ENCODE measurements at places on chromosomes 2 and 18.

DNA sequence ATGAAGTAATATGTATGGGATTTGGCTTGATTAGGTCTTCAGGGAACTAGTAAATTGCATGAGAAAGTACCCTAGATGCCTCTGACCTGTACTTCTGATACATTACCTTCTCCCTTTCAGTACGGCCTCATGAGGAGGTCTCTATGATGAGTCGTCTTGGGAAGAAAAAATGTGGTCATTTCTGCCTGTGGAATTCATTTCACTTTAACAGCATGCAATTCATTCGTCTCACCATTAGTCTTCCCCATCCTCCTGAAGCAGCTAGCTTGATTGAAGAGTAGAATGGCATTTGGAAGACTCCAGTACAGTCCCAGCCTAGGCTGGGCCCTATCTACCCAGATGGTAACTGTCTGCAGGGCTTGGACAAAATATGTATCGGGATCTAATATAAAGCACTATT is 52.2 kb downstream of the TMX3 start:
- no peak for DNase-seq

GRCh38 chr2:158297120-158297519 is 159.4 kb downstream of the CCDC148 start:
- no peak for DNase-seq

DNA sequence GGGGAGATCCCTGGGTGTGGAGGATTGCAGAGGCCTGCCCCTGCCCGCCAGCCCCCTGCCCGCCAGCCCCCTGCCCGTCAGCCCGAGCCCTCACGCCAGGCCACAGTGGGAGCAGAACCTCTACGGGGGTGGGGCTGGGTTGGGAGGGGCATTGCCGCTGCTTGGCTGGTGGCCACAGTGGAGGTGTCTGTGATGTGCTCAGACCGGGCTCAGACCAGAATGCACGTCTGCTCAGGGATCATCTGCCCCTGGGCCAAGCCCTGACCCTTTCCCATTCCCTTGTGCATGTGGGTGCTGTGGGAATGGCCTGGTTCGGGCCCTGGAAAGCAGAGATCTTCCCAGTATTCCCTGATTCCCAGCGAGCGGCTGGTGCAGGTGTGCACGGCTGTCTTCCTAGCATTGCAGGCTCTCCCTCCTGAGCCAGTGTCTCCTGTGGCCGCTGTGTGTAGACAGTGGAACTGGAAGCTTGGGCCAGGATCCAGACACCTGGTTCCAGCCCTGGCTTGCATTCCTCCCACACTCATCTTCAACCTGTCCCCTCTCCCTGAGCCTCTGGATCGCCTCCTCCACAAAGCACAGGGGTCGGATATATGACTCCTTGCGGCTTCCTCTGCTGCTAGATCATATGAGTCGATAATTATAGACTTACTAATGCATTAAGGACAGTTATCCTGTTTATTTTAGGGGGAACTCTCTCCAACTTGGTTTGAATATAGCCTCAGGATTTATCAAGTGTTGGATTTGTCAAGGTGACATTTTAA is 161.6 kb downstream of the LDLRAD4 start:
- DNase-seq = no peak

DNA sequence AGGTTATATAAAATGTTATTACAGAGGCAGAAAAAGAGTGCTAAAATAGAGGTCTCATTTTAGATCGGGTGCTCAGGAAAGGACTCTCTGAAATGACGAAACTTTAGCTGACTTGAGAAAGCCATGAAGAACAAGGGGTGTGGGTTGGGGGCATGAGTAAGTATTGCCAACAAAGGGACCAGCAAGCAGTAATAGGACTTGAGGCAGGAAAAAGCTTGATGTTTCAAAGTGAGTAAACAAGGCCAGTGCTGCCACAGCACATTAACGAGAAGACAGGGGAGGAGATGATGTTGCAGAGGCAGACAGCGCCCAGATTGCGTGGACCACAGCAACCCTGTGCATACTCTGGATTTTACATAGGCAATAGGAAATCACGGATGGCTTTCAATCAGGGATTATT is 318.8 kb downstream of the ZEB2 start:
- DNase-seq = no peak

GRCh38 chr2:215554689-215555498 is 119.0 kb upstream of the FN1 start:
- DNase-seq = no peak

GRCh38 chr2:141522048-141522447 is 608.8 kb downstream of the LRP1B start:
- DNase-seq = no peak

DNA sequence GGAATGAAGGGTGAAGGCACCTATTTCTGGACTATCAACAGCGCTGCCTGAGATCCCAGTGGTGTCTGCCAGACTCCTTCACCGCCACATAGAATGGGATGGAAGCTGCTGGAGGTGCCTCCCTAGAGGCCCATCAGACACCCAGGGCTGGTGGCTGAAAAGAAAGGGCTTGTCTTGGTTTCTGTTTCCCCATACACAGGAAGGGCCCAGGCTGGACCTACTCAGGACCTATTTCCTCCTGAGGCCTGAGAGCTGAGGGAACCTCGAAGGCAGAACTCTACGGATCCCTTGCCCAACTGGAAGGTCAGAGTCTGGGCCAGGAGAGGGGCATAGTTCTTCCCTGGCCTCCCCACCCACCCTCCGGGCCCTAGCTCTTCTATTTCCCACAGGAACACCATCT is 2.9 kb upstream of the CLEC4F start:
- no peak for DNase-seq

DNA sequence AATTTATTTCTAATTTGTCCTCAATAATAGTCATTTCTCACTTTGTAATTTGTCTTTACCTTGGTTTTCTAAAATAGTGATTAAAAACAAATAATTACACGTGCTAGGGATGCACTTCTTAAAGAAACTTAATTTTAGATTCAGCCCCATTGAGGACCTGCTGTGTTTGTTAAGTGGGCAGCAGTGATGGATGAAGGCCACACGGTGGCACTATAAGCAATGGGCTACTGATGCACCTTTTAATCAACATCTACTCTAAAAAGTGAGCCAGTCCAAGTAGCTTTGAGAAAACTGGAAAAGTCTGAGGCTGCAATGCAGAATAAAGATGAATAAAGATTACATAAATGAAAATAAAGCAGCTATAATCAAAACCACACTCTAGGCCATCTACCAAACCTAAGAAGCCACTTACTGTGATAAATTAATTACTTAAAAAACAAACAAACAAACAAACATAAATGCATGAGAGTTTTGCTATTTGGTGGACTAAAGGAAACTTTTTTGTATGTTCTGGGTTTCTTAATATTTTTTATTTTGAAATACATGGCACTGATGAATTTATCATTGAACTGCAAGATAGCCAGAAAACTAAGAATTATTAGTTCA is 89.3 kb downstream of the PDE11A start:
- no peak for DNase-seq

DNA sequence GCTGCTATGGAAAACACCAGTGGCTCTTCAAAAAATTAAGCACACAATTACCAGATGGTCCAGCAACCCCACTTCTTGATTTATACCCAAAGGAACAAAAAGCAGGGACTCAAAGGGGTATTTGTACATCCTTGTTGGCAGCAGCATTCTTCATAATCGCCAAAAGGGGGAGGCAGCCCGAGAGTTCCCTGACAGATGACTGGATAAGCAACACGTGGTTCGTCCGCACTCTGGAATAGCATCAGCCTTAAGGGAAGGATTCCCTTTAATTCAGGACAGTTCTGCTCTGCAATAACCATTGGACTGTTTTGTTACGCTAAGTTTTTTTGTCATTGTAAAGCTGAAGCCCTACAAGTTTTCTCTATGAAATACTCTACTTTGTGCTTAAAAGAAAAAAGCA is 76.7 kb upstream of the TWIST2 start:
- DNase-seq = no peak

GRCh38 chr2:220053919-220054318 is 426.5 kb downstream of the SLC4A3 start:
- no peak for DNase-seq

DNA sequence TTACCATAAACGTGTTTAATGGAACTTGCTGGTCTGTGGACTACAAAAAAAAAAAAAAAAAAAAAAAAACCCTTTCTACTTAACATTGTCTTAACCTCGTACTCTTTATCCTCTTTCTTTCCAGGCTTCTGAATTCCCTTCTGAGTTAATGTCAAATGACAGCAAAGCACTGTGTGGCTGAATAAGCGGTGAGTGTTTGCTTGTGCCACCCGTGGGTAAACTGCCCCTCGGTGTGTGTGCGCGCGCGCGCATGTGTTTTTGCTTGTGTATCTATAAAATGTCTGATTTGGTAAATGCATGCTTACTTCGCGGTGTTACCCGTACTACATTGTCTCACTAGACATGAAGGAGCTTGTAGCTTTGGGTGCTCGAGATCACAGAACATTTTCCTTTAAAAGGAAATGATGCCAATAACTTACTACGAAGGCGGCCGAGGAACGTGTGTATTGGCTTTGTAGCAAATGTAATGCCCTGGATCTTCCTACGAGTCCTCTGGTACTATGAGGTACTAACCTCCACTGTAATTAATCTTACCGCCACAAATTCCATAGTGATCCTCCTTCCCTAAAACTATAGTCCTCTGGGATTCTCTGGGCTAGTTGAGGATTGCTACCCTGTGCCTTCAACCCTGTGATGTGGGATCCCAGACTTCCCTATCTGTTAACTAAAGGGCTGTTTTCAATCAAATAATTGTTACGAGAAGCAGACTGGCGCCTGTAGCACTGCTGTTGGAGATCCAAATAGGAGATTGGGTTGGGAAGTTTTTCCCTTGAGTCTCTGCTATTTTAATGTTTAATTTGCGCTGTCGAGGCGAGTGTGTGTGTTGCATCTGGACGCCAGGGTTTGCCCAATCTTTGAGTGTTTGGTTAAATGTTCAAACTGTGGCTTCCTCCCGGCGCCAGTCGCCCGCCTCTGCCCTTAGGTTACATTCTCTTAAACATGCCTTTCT is 1.1 kb downstream of the ID2 start:
- DNase-seq = peak; percentile 20

DNA sequence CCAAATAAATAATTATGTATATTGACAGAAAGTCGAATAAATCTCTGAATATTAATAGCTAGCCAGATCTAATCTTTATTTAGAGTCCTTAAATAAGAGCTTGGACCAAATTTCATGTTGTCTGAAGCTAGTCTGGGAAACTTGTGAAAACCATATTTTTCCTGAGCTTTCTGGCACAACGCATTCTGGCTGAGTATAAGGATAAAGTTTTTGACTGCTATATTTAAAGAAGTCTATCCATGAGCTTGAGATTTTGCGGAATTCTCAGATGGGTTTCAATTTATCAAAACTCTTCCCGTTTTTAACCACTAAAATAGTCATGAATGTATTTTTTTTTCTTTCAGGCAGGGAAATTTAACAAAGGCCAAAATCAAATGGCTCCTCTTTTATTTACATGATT is 23.8 kb downstream of the FAP start:
- DNase-seq = no peak

GRCh38 chr2:47607680-47608061 is 175.3 kb upstream of the MSH6 start:
- DNase-seq = no peak

DNA sequence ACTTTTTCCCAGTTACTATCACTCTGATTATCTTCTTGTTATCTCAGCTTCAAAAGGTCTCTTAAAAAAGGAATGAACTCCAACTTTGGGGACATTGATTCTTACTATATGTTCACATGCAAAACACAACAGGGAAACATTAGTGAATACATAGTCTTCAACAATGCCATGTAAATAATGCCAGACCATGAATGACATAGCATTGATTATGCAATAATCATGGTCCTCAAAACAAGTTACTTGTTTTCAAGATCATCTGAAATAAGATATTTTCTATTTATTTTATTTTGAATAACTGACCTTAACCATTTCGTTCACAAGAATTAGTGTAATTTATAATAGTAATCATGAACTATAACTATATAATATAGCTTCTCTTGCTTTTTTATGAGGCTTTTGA is 902.3 kb downstream of the MBD2 start:
- no peak for DNase-seq

DNA sequence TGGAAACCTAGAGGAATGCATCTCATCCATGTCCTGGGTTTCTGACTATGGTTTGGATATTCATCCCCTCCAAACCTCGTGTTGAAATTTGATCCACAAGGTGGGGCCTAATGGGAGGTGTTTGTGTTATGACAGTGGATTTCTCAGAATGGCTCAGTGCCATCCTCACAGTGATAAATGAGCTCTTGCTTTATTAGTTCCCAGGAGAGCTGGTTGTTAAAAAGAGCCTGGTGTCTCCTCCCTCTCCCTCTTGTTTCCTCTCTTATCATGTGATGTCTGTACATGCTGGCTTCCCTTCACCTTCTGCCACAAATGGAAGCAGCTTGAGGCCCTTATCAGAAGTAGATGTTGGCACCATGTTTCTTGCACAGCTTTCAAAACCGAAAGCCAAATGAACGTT is 424.3 kb downstream of the DCC start:
- DNase-seq = no peak

- no peak for DNase-seq
Observed at GRCh38 chr2:240425697-240426096, 9.8 kb upstream of the GPC1 start.

DNA sequence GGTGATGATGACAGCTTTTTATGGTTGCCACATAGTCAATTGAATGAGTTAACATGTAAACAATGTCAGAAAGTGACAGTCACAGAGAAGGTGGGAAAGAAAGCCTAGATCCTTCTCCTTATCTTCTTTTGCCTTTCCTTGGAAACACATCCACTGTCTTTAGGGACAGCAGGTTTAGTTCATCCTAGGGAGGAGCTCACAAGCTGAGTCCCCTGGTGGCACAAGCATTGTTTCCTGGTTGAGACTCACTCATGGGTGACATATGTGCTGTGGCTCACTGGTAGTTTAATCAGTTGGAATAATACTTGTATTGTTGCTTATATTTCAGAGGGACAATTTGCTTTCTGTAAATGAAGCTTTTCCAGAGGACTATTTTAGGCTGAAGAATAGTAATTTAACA is 598.5 kb downstream of the CNTNAP5 start:
- DNase-seq = no peak

DNA sequence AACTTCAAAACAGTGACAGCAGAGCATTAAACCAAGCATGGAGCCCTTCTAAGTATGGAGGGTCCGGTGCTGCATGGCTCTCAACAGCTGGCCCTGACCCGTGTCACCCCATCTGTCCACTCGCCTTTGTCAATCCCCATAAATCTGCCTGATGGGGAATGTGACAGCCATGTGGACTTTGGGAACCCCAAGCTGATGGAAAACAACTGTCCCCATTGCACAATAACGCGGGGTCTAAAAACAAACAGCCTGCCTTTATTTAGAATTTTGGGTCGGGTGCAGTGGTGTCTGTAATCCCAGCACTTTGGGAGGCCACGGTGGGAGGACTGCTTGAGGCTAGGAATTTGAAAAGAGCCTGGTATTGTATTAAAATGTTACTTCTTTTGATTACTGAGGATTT is 17.1 kb upstream of the THADA start:
- no peak for DNase-seq

GRCh38 chr2:147867050-147867449 is 22.2 kb downstream of the ACVR2A start:
- no peak for DNase-seq

- no peak for DNase-seq
Observed at GRCh38 chr2:73373344-73373743, 12.3 kb upstream of the ALMS1 start.

DNA sequence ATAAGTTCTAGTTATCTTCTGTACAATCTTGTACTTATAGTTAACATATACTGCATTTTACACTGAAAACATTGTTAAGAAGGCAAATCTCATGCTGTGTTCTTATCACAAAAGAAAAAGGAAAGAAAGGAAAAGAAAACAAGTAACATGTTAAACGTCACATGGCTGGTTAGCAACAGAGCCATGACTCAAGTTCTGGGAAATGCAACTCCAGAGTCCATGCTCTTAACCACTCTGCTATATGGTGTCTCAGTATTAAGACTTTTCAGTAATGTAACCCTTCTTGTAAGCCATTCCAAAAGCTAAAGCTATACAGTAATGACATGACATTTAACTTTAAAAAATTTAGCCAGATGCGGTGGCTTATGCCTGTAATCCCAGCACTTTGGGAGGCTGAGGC is 181.4 kb downstream of the BARD1 start:
- DNase-seq = no peak
